Lower lobe of right lung (tissue), 2 donors: ENCODE measurements at places on chromosomes 3 and 15. TPM values are rescaled to one million over a fixed set of nuclear protein-coding genes. Genes with fewer than 3 reads are reported as not detected.

Gene TMEM207
- not detected for total RNA-seq

DNA sequence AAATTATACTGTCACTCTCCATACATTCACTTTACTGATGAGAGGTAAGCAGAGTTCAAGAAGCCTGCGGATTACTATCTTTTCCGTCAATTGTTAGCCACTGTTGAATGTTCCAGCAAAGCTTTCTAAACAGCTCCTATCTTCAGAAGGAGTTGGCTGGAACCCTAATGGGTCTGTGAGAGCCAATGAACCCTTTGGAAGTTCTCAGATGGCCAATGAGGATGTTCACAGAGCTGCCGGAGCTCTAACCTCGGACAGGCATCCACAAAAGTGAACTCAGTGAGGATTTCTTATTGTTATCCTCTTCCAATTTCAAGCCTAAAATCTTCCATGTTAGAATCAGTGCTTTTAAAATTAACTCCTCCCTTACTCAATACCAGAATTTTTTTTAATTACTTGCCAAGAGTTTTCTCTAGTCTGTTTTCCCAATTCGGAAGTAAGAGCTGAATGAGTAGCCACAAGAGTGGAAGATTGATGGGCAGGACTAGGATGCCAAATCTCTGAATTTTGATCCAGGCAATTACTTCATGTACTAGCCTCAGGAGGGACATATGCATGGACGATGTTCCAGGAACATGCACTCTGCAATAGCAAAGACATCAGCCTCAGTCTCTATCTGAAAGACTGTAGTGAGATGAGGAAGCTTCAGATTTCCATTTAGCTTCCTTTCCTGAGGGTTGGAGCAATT lies 78.1 kb downstream of the AGBL1 start:
- DNase-seq: no peak
- H3K36me3 ChIP-seq: no peaks in the 10 kb centered on the region
- H3K27ac ChIP-seq: no peak overlapping the region
- no peaks in the 10 kb centered on the region for H3K27me3 ChIP-seq

DNA sequence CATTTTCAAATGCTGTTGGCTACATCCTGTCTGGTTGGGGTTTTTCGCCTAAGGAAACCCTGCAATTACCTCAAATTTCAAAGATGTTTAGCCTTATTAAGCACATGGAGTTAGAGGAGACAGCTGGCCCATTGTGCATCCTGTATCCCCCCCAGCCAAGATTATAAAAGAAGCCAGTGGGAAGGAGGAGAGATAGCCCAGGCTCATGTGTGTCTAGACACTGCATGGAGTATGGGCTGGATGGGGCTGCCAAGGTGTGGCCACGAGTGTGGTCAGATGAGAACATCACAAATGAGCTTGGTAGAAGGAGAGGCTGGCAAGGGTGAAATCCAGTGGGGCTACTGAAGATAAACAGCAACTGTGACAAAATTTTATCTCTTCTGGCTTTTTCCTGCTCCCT lies 270.0 kb upstream of the TBC1D5 start:
- H3K27ac ChIP-seq: no peak overlapping the region
- H3K4me3 ChIP-seq: no peak overlapping the region
- H3K27me3 ChIP-seq: no peaks in the 10 kb centered on the region
- no peaks in the 10 kb centered on the region for H3K4me1 ChIP-seq
- no peaks in the 10 kb centered on the region for H3K36me3 ChIP-seq
- DNase-seq: no peak

Gene HGD
- total RNA-seq: 1.7 TPM

DNA sequence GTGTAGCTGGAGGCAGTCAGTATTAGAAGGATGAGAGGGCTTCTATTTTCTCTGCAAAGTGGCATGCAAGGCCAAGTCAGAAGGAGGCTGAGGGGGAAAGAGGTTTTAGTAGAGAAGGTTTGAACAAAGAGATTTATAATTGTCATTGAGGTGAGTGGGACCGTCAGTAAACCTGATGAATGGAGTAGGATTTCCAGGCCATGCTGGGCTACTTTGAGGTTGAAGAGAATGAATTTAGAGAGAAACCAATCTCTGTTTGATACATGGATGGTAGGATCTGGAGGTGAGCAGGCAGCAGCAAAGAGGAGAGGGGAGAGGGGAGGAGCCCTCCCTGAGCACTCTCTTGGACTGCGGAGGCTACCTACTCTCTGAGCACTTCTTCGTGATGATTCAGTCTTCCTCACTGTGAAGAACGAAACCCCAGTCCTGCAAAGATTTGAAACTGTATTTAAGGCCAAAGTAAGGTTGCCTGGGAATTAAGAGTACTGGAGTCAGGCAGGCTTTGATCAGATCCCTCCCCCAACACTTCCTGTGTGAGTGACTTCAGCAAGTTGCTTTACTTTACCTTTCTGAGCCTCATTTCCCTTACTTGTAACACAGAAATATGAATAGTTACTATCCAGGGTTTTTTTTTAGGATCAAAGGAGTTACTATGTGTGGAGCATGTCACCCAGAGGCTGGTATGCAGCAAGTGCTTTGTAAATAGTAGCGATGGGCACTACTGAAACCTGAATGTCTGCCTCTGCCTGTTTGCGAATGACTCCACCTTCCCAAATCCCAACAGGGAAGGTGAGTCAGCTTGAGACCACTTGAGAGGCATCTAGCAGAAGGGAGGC lies 75.8 kb downstream of the RPL39L start:
- H3K4me1 ChIP-seq: peaks cover 41% of the 10 kb centered on the region
- H3K4me3 ChIP-seq: no peak overlapping the region
- peak overlapping the region; percentile 74 for H3K27ac ChIP-seq
- H3K27me3 ChIP-seq: no peaks in the 10 kb centered on the region

Gene FSD2
- 0.18 TPM for total RNA-seq

GRCh38 chr3:171317171-171317570 lies 143.0 kb downstream of the TNIK start:
- peaks cover 17% of the 10 kb centered on the region for H3K4me1 ChIP-seq
- H3K4me3 ChIP-seq: no peak overlapping the region

Gene GPR149
- not detected for total RNA-seq

Gene ERICH6
- not detected for total RNA-seq

- DNase-seq: no peak
- no peak overlapping the region for H3K27ac ChIP-seq
- no peaks in the 10 kb centered on the region for H3K4me1 ChIP-seq
- H3K36me3 ChIP-seq: no peaks in the 10 kb centered on the region
Observed at GRCh38 chr15:37638116-37638515, 296.3 kb upstream of the TMCO5A start.

Gene SMARCC1
- 53.9 TPM for total RNA-seq

DNA sequence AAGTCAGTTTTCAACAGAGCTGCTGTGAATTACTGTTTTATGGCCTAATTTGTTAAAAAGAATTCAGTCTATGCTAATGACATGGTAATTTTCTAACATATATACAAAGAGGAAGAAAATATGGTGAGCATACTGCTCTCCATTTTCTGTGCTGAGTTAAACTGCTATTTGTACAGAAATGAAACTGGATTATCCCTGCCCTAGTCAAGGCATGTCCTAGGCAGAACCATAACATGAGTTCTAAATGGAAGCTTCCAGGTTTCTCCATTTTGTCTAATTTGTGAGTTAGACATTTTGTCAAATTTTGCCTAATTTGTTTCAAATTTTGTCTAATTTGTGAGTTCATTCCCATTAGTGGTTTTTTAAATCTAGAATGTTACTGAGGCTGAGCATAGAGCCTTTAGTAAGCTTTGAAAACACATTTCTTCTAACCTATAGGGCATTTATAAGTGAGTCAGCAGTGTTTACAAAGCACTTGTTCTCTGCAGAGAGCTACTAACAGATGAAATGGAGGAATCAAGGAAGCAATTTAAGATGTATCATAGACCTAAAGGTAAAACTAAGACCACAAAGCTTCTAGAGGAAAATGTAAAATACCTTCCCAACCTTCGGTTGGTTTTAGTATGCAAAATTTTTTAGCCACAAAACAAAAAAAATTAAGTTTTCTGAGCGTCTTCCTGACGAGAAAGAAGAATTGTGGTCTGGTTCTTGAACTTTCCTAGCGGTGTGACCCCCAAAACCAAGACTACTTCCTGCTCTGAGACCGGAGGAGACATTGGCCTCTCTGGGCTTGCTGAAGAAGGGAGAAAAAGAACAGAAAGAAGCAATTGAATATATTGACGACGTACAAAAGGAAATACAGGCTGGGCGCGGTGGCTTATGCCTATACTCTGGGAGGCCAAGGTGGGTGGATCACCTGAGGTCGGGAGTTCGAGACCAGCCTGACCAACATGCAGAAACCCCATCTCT lies 9.8 kb downstream of the P2RY14 start:
- H3K27ac ChIP-seq: no peak overlapping the region
- no peak for DNase-seq
- no peak overlapping the region for H3K4me3 ChIP-seq

- no peak for DNase-seq
- no peak overlapping the region for H3K4me3 ChIP-seq
- no peaks in the 10 kb centered on the region for H3K36me3 ChIP-seq
- H3K27me3 ChIP-seq: no peaks in the 10 kb centered on the region
Observed at GRCh38 chr15:67366904-67367303, 112.3 kb downstream of the IQCH start.

GRCh38 chr15:43285609-43286037 lies 18.9 kb upstream of the TGM5 start:
- H3K36me3 ChIP-seq: no peaks in the 10 kb centered on the region
- no peaks in the 10 kb centered on the region for H3K27me3 ChIP-seq
- no peak overlapping the region for H3K4me3 ChIP-seq
- no peak overlapping the region for H3K27ac ChIP-seq

Gene CNTN3
- 1.9 TPM for total RNA-seq

DNA sequence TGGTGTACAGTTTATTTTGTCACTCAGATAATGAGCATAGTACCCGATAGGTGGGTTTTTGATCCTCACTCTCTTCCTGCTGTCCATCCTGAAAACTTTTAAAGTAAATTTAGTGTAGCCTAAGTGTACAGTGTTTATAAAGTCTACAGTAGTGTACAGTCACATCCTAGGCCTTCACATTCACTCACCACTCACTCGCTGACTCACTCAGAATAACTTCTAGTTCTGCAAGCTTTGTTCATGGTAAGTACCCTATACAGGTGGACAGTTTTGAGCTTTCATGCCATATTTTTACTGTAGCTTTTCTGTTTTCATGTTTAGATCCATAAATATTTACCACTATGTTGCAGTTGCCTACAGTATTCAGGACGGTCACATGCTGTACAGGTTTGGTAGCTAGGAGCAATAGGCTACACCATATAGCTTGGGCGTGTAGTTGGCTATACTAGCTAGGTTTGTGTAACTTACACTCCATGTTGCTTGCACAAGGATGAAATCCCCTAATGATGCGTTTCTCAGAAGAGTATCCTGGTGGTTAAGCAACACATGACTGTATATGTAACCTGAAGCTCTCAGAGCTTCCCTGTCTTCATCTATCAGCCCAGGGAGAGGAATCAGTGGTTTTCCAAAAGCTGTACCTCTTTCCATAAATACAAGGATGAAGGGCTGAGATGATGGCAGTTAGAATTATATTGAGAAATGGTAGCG lies 87.6 kb upstream of the SLC25A26 start:
- no peaks in the 10 kb centered on the region for H3K36me3 ChIP-seq
- H3K4me1 ChIP-seq: no peaks in the 10 kb centered on the region
- DNase-seq: no peak
- no peak overlapping the region for H3K4me3 ChIP-seq

DNA sequence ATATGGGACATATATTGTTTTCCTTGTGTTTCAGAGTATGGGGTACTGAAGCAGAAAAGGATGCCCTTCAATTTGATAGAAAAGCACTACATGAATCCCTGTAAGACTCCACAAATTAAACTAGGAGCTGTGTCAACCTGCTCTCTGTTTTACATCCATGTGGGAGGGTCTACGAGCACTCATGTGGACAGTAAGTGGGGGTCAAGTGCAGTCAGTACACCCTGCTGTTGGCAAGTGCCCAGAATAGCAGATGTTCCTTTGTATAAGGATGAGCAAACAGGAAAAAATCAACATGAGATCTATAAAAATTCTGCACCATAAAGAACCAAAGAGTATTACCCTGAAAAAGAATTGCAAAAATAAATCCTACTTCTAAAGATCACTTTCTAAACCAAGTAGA lies 659.9 kb downstream of the SI start:
- H3K4me1 ChIP-seq: no peaks in the 10 kb centered on the region
- H3K27me3 ChIP-seq: no peaks in the 10 kb centered on the region
- no peak overlapping the region for H3K27ac ChIP-seq
- no peak for DNase-seq
- no peak overlapping the region for H3K4me3 ChIP-seq

Gene SLC41A3
- 36.2 TPM for total RNA-seq

DNA sequence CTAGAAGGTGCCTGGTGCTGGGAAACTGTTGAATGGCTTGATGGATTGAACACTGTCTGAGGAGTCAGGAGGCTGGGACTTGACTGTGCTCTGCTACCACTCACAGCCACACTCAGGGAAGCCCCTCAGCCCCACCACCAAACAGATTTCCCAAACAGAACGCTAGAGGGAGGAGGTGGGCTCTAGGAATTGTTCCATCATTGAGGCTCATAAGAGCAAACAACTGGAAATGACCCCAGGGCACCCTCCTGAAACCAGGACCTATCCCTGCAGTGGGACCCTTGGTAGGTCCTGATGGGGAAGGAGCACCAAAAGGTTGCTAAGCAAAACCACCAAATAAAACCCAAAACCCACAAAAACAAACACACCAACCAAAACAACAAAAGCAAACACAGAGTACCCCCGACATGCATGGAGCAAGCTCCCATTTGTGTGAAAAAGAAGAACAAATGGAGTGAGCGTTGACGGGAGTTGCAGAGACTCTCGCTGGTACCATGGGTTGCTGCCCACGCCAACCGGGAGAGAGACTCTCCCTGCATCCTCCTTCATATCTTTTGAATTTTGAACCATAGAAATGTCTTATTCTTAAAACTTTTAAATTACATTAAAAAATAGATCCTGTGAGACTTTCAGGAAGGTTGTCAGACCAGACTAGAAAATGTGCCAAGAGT lies 45.6 kb downstream of the ABTB1 start:
- DNase-seq: no peak
- H3K36me3 ChIP-seq: peaks cover 26% of the 10 kb centered on the region
- no peak overlapping the region for H3K4me3 ChIP-seq
- H3K27ac ChIP-seq: no peak overlapping the region
- no peaks in the 10 kb centered on the region for H3K27me3 ChIP-seq

Gene ACAN
- total RNA-seq: 0.12 TPM

DNA sequence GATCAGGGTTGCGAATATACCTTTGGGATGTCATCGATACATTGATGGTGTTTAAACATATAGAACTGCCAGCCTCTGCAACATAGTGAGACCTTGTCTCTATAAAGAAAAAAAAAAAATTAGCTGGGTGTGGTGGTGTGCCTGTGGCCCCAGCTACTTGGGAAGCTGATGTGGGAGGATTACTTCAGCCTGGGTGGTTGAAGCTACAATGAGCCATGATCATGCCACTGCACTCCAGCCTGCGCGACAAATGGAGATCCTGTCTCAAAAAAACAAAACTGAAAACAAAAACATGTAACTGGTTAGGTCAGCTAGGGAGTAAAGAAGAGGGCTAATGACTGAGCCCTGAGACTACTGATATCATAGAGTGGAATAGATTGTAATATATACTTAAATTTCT lies 30.7 kb upstream of the MGA start:
- no peak for DNase-seq
- H3K4me3 ChIP-seq: no peak overlapping the region
- H3K4me1 ChIP-seq: no peaks in the 10 kb centered on the region
- no peak overlapping the region for H3K27ac ChIP-seq
- no peaks in the 10 kb centered on the region for H3K27me3 ChIP-seq

Gene IREB2
- 56.4 TPM for total RNA-seq
